ENCODE measurements at places on chromosomes 3 and 15.

DNA sequence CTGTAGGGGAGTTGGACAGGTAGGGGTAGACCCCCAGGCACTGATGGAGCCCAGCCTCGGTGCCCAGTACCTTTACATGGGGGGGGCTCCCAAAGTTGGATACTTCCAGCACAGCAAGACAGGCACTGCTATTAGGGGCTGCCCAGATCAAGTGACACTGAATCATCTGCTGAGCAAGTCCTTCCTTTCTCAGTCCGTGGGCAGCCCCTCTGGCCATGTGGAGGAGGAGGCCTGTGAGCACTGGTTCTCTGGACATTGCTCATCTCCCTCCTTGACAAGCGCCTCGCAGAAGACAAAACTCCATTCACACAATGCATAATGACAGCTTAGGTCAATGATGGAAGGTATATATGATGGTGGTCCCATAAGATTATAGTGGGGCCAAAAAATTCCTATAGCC lies 35.7 kb downstream of the EEFSEC start:
- DNase-seq = no peak

- DNase-seq = no peak
Observed at GRCh38 chr3:117097351-117097750, 387.8 kb downstream of the TUSC7 start.

DNA sequence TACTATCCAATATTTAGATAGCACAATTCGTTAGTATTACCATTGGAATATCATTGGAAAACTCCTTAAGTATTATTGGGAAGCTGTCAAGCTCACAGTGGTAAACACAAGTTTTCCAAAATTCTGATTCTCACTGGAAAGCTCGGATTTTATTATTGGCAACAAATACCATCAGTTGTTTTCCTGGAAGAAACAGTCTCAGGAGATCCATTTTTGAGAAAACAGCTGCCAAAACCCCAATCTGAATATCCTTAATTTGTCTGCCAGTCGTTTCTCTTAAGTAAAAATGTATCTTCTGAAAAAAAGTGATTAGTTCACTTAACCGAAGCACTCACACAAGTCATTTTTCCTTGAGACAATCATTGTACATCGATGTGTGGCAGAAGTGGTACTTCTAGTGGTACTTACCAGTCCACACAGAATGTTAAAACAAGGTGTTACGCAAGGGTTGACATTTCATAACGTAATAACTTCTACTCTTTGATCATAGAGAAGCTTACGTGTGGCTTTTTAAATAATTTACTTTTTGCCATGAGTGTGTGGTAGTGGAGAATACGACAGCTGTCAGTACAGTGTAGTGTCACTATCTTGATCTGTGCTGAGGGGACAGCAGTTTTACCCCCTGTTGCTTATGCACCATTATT lies 74.9 kb downstream of the FAM43A start:
- DNase-seq = no peak

DNA sequence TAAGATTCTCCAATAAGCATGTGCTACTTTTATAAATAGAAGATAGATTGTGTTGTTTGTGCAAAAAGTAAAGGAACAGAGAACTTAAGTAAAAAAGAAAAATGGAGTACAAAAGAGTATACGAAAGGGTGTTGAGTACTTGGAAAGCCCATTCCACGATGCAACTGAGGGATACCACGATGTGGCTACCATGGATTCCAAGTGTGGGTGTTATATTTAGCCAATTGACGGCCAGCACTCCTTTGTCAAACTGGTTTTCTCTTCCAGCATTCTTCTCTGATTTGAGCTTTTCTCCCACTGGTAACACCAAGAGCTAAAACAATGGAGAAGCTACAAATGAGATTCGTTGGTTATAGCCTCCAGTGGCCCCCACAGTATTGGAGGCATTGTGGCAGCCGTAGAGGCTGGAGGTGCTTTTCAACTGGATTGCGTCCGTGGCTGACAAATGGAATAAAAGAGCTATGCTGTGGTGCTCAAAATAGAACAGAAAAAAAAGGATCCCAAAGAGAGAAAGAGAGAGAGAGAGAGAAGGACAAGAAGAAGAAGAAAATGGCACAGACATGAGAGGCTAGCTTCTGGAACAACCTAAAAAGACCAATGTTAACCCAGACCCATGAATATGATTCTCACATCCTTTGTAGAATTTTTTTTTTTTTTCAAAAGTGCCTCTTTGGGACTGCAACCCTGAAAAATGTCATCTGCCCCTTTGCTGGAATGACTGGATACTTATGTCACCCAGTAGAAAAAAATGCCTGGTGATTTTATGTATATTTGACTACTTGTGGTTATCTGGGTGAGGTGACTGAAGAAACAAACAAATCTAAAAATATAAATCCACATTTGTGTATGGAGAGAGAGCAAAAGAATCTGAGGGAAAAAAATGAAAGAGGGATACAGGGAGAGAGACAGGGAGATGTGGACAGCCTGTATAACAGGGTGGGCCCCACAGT lies 345.1 kb downstream of the RORA start:
- no peak for DNase-seq

DNA sequence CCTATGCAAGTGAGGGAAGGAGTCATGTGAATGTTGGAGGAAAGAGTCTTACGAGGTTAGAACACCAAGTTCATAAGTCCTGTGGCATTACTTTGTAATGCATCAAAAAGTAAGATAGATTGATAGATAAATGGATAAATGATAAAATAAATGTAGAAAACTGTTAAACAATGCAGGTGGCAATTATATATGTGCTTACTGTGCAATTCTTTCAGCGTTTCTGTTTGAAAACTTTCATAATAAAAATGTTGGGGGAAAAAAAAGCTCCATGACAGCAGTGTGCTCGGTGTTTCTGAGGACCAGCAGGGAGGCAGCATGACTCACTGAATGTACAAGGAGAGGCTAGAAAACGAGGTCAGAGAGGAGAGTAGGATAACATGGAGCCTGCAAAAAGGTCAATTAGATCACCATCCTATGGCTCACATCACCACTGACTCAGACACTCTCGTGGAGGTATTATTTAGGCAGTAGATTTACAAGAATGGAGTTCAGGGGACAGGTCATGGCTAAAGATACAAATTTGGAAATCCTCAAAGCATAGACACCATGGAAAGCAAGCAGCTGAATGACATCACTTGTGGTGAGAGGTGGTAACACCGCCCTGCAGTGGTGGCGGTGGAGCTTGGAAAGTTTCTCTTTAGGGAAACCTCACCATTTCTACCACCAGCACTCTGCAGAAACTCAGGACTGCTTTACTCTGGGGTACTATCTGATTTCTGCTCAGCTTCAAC lies 219.8 kb downstream of the CTNNB1 start:
- DNase-seq = no peak
